ENCODE measurements at places on chromosomes 5 and 9. TPM values are rescaled to one million over a fixed set of nuclear protein-coding genes. Genes with fewer than 3 reads are reported as not detected.
A peak's percentile ranks its signal among the peaks of the same experiment; 100 is the strongest.

DNA sequence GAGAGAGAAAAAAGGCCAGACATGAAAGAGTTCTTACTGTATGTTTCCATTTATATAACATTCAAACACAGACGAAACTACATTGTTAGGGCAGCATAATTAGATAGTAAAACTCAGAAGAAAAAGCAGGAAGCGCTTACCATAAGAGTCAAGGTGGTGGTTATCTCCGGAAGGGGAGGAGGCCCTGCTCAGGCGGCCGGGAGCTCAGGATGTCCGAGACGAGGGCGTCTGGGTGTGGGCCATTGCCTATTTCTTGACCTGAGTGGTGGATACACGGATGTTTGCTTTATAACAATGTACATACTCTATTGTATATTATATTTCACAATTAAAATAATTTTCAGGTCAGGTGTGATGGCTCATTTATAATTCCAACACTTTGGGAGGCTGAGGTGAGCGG lies 80.9 kb upstream of the COL5A1 start:
- DNase-seq: no peak

DNA sequence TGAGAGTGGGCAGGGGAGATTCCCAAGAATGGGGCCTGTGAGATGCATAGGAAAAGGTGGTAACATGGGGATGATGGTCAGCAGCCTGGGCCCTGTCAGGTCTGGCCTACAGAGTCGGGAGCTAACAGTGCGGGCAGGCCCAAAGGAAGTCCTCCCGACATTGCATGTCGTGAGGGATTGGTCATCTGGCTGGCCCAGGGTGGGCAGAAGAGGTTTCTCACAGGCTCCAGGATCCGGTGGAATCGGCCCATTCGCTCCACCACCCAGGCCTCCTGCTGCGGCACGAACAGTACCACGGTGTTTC lies 514 bp downstream of the STOML2 start:
- DNase-seq: no peak

GRCh38 chr5:91302958-91303357 lies 80.2 kb downstream of the ARRDC3 start:
- DNase-seq: no peak

PCDHB10 gene
- polyA plus RNA-seq: not detected

SPATA6L gene
- 1.6 TPM for polyA plus RNA-seq

- DNase-seq: peak; percentile 88
Measured at GRCh38 chr9:128117613-128118471, 9.7 kb downstream of the PTGES2 start.

GRCh38 chr5:123279136-123279535 lies 144.1 kb downstream of the CEP120 start:
- DNase-seq: no peak

DNA sequence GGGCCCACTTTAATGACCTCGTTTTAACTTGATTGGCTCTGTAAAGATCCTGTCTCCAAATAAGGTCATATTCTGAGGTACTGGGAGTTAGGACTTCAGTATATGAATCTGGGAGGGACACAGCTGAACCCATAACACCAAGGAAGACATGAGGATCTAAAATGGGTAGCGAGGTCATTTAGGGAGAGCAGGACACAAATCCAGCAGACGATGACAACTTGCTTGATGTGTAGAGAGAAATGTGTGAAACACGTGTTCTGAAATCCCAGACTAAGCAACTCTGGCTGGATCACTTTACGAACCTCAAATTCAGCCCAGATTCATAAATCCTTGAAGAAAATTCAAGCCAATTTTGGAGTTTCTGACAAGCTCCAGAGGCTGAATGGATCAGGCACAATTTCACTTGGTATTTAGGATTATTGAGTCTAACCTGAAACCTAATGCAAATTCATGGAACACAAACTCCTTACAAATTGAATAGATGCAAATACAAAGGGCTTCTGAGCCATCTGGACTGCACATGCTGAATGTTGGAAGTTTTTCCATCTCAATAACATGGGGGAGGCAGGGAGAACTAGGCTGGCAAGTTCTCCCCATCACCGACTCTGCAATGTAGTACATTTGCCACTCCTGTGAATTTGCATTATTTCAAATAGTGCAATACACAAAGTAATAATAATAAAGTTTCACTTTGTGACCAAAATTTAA lies 74.0 kb upstream of the SLC30A5 start:
- no peak for DNase-seq

- DNase-seq: no peak
Measured at GRCh38 chr9:70060883-70061507, 17.3 kb downstream of the MAMDC2 start.

- no peak for DNase-seq
Measured at GRCh38 chr5:50807661-50808060, 141.2 kb downstream of the PARP8 start.

- DNase-seq: peak; percentile 72
Measured at GRCh38 chr5:157761690-157762621, 18.4 kb downstream of the LSM11 start.

GRCh38 chr9:117091529-117091928 lies 323.3 kb downstream of the ASTN2 start:
- DNase-seq: no peak

DNA sequence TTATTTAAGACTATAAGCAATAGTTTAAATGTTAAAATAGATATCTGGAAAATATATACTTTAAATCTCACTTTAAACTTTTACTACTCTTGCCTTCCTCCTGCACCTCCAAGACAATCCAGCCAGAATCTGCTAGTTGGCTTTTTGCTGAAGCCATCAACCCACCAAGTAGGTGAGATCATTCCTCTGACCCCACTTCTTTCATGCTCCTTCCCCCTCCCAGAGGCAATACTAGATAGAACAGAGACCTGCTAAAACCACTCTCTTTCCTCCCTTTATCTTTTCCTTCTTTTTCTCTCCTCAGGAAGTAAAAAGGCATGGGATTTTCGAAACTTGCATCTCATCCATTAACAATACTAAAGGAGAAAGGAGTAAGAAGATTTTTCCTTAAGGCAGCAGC lies 30.1 kb upstream of the CAMK4 start:
- DNase-seq: no peak

DNA sequence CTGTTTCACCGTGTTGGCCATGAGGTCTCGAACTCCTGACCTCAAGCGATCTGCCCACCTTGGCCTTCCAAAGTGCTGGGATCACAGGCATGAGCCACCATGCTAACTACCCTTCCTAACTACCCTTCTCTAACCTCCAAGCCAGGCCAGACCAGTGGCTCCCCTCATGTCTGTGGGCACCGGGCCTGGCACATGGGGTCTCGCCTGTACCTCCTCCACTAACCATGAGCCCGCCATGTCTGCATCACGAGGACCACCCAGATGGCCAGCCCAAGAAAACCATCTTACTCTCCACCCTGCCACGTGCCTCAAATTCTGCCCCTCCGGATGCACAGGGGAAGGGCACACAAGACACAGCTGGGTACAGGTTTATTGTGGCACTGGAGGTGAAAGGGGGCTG lies 9.6 kb upstream of the DBN1 start:
- no peak for DNase-seq

CCDC180 gene
- polyA plus RNA-seq: 2.2 TPM

TLE1 gene
- polyA plus RNA-seq: 51.7 TPM

GRCh38 chr9:77959803-77960202 lies 71.8 kb downstream of the GNAQ start:
- DNase-seq: no peak

- DNase-seq: no peak
Measured at GRCh38 chr9:7653262-7653661, 146.3 kb downstream of the DMAC1 start.

GABRA6 gene
- not detected for polyA plus RNA-seq

SPATA31A6 gene
- not detected for polyA plus RNA-seq

ADAMTS6 gene
- polyA plus RNA-seq: 0.51 TPM

NTRK2 gene
- 0.05 TPM for polyA plus RNA-seq

DNA sequence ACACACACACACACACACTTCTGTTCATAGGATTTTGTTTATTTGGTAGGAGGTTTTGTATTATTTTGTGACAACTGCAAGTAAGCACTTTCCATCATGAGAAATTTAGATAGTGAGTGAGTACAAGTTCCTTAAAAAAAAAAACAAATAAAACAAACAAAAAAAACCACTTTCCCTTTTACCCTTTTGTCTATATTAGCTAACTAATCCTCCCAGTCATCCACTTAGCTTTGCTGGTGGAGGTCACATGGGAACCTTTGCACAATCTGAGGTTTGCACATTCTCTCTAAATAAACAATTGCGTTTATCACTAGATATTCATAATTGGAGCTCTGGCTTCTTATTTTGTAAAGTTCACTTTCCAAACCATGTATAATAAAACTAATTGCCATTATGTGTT lies 6.8 kb downstream of the ITGA1 start:
- DNase-seq: peak; percentile 11

- no peak for DNase-seq
Measured at GRCh38 chr9:81417299-81417675, 272.1 kb downstream of the TLE1 start.

TPM2 gene
- 1,022 TPM for polyA plus RNA-seq

CSF1R gene
- polyA plus RNA-seq: not detected

TAF1L gene
- polyA plus RNA-seq: not detected

CYLC2 gene
- not detected for polyA plus RNA-seq

DNA sequence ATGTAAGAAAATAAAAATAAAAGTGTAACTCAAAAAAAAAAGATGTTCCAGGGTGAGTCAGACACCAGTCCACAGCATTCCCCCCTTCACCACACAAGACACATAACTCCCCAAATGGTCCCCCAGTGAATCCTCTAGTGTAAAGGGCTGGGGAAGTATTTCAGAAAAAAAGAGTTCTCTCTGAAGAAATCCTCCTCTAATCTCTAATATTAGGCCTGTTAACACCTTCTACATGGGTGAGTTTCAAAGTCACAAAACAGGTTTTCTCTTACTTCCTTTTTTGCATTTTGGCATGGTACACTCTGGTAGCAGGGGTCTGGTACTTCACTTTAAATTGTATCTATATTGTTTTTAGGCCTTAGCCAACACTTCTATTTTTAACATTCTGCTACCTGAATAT lies 28.2 kb downstream of the RNF145 start:
- no peak for DNase-seq

DNA sequence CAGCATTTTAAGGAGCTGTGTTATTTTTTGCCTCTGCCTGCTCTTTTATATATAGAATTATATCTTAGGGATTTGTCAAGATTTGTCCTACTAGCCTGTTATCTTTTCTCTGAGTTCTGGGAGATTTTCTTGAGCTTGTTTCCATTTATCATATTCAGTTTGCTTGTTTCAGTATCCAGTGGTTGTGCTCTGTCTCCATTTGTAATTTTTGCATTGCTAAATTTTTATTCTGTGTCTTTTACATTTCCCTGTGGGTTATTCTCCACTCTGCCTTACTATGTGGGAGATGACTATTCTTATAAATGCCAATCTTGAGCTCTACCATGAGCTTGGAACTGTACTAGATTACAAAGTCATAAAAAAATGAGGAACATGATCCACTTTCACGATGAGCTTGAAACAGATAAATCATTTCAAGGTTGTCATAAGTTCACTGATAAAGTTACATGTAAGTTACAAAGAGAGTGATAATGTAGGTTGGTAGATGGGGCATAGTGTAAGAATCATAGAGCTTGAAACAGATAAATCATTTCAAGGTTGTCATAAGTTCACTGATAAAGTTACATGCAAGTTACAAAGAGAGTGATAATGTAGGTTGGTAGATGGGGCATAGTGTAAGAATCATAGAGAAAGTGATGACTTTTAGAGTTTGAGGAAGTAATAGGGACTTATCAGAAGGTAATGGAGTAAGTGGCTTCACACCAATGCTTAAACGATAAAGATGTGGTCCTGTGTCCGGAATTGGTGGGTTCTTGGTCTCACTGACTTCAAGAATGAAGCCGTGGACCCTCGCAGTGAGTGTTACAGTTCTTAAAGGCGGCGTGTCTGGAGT lies 287.3 kb downstream of the ADGRV1 start:
- no peak for DNase-seq

- DNase-seq: no peak
Measured at GRCh38 chr5:133859073-133859472, 109.4 kb downstream of the C5orf15 start.

DNA sequence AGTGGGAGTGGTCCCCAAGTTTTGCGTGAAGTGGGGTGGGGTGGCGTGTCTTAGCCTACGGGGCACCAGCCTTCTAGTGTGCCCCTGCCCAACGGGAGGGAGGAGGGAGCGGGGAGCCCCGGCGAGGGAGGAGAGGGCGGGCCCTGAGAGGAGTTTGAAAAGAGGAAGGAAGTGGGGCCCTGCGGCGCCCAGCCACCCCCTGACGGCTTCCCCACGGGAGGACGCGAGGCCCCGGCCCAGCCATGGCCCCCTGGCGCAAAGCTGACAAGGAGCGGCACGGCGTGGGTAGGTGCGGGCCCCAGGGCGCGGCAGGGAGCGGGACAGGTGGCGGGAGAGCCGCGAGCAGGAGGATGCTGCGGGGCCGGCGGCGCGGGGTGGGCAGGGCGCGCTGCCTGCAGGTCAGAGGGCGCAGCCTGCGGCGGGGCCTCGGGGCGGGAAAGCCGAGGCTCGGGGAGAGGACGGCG lies at the start of gene DOCK2:
Gene DOCK2, plus strand, starts transcription at position 191 of the 464 bp plus-strand sequence. Its CDS starts 52 bp downstream, at position 243.
- no peak for DNase-seq

DNA sequence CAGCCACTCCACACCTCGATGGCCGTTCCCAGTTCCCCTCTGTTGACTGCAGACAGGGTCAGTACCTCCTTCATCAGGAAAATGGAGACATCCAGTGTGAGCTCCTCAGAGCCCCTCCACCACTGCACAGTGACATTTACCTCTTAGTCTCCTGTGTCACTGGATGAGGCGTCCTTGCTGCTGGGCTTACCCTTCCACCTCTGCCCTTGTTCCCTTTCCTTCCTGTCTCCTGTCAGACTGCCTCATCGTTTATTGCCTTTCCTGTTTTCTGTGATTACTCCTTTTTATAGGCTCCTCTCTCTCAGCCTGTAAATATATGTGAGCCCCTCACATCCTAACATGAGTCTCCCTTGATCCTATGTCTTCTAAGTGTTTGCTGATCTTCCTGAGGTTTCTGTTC lies 23.2 kb upstream of the SPTAN1 start:
- no peak for DNase-seq

- no peak for DNase-seq
Measured at GRCh38 chr5:139092741-139093343, 105.3 kb downstream of the SIL1 start.

DNA sequence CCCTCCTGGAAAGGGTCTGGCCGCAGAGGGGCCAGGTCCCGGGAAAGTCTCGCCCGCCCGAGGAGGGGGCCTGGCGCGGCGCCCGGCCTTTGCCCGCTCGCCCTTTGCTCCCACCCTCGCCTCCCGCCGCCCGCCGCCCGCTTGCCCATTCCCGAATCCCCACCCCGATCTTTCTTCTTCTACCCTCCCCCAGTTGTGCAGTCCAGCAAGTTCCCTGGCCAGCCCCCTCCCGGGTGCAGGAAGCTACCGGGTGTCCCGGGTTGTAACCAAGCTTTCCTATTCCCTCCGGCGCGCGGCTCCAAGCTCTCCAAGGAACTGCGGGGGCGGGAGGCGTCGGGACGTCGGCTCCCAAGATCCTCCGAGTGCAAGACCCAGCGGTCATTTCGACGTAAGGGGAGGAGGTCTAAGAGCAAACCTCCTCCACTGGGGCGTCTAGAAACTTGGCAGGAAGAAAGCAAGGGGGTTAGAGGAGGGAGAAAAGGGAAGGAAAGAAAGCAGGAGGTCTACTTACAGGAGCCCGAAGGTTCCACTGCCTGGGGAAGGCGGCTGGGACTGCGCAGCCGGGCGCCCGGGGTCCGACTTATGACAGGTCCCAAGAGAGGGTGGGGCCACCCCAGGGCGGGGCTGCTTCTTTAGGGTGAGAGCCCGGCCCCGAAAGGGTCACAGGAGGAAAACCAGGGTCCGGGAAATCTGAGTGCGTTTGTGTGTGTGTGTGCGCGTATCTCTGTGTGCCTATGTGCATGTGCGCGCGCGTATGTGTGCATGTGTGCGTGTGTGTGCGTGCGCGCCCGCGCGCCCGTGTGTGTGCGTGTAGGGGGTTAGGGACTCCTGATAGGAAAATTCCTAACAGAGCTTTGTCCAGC lies at the start of gene PTGR1:
Gene PTGR1, minus strand, starts transcription at position 556 of the 863 bp plus-strand sequence. CDS start 2,225 bp downstream, outside the sequence.
- peak; percentile 87 for DNase-seq

- DNase-seq: no peak
Measured at GRCh38 chr5:154356958-154357357, 88.8 kb upstream of the SAP30L start.

All from A549 (cell line).